Mesothelial cell of epicardium (in vitro differentiated cells): ENCODE measurements at places on chromosomes 3 and 15.

DNA sequence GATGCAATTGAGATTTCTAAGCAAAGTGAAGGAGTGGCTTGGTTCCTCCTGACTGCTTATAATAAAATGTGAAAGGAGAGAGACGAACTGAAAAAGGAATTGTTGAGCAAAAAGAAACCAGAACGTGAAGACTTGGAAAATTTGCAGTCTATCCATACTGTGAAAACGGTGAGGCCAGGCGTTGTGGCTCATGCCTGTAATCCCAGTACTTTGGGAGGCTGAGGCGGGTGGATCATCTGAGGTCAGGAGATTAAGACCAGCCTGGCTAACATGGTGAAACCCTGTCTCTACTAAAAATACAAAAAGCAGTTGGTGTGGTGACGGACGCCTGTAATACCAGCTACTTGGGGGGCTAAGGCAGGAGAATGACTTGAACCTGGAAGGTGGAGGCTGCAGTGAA lies 56.7 kb upstream of the TSPAN3 start:
- no peak for DNase-seq
- H3K4me1 ChIP-seq, result peaks cover 14% of the 10 kb centered on the region
- peak overlapping the region; percentile 28 for H3K27ac ChIP-seq

GRCh38 chr15:36893276-36893675 lies 207.1 kb downstream of the MEIS2 start:
- H3K36me3 ChIP-seq, result peaks cover 32% of the 10 kb centered on the region
- DNase-seq, result no peak
- H3K27ac ChIP-seq, result peak overlapping the region; percentile 89

DNA sequence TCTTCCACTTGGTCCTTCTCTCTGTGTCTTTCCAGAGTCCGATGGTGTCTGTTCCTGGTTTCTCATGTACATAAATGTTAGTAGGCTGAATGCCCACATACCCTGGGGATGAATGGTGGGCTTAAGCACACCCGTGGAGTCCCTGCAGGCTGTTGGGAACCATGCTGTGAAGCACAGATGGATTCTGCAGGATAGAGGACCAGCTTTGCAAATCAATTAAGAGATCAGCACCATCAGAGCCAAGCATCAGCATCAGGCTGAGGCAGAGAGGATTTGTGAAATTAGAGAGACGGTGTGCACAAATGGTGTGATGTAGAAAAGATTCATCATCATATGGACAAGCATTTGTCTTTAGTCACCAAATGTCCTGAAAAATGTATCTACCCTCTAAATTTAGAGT lies 127.1 kb downstream of the SV2B start:
- no peaks in the 10 kb centered on the region for H3K4me1 ChIP-seq
- H3K4me3 ChIP-seq, result no peak overlapping the region
- H3K27ac ChIP-seq, result no peak overlapping the region
- peaks cover 69% of the 10 kb centered on the region for H3K27me3 ChIP-seq

DNA sequence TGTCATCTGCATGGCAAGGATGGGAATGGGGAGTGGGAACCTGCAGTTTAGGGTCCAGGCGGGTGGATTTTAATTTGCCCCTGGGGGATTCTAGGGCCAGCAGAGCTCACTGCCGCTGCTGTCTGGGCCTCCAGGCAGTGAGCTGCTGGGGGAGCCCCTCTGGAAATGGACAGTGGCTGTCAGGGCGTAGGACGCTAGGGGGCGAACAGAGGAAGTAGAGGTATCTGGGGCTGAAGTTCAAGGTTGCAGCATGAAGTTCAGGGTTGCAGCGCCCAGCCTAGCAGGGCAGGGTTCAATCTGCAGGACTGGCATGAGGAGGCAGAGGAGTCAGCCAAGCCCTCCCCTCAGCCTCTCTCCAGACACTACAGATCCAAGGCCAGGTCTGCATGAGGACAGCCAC lies 49.5 kb downstream of the APBA2 start:
- no peaks in the 10 kb centered on the region for H3K27me3 ChIP-seq
- H3K36me3 ChIP-seq, result peaks cover 10% of the 10 kb centered on the region
- H3K4me3 ChIP-seq, result no peak overlapping the region
- H3K27ac ChIP-seq, result no peak overlapping the region
- H3K4me1 ChIP-seq, result no peaks in the 10 kb centered on the region

- H3K36me3 ChIP-seq, result no peaks in the 10 kb centered on the region
- no peak overlapping the region for H3K27ac ChIP-seq
- no peaks in the 10 kb centered on the region for H3K27me3 ChIP-seq
- peaks cover 12% of the 10 kb centered on the region for H3K4me1 ChIP-seq
These were observed 63.7 kb downstream of the EDEM1 start for GRCh38 chr3:5251196-5251583.

DNA sequence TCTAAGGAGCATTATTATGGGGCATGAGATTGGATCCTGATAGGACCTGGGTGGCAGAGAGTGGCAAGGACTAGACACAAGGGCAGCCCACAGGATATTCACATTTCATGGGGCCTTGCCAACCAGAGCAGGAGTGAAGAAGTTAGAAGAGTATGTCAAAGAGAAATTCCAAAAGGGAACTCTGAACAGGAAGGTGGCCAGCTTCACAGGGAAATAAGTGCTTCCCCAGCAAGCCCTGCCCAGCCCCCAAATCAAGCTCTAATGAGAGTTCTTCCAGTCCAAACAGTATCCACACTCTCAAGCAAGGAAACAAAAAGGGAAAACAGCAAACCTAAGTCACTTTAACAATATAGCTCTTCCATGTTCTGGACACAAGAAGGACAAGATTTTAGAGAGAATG lies 130.2 kb upstream of the COL8A1 start:
- H3K27me3 ChIP-seq, result no peaks in the 10 kb centered on the region
- DNase-seq, result no peak
- no peak overlapping the region for H3K4me3 ChIP-seq
- no peaks in the 10 kb centered on the region for H3K36me3 ChIP-seq

- H3K27ac ChIP-seq, result no peak overlapping the region
- H3K4me1 ChIP-seq, result peaks cover 16% of the 10 kb centered on the region
- H3K4me3 ChIP-seq, result no peak overlapping the region
- H3K36me3 ChIP-seq, result no peaks in the 10 kb centered on the region
These were observed 224.5 kb downstream of the ZNF385D start for GRCh38 chr3:21526461-21526860.

DNA sequence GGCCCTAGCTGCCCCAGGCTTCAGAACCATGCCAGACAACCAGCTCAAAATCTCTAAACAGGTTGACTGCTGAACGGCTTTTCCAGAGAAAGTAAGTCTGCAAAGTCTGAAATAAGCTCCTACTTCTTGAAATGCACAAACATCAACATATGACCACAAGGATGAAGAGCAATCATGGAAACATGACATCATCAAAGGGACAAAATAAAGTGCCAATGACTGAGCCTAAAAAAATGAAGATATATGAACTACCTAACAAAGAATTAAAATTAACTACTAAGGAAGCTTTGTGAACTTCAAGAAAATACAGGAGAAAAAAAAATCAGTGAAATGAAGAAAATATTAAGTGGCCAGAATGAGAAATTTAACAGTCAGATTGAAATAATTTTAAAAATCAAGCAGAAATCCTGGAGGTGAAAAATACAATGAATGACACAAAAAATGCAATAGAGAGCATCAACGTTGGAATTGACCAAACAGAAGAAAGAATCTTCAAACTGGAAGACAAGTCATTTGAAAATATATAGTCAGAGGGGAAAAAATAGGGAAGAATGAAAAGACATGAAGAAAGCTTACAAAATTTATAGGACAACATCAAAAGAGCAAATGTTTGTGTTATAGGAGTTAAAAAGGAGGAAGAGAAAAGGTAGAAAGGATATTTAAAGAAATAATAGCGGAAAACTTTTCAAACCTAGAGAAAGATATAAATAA lies 364.2 kb downstream of the OCA2 start:
- no peak for DNase-seq
- H3K36me3 ChIP-seq, result peaks cover 3% of the 10 kb centered on the region
- H3K4me1 ChIP-seq, result no peaks in the 10 kb centered on the region
- H3K4me3 ChIP-seq, result no peak overlapping the region
- no peak overlapping the region for H3K27ac ChIP-seq
